ENCODE measurements at places on chromosomes 5 and 9. TPM values are rescaled to one million over a fixed set of nuclear protein-coding genes. Genes with fewer than 3 reads are reported as not detected.
A peak's percentile ranks its signal among the peaks of the same experiment; 100 is the strongest.

Gene LCN10
- not detected for total RNA-seq

Gene CCL27
- total RNA-seq = not detected

DNA sequence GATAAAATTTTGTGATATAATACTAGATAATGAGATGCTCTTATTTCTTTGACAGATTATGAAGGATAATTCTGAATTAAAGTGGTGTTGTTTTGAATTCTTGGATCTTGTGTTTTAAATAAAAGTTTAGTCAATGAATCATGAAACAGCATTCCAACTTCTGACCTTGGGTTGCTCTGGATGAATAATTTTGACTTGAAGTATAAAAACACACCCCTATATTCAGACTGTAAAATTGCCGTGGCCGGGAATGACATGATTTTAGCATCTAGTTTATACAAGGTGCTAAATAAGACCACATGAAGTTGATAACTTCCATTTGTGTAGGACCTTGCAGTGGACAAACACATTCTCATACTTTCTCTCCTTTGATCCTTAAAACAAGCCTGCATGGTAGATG, 67.2 kb upstream of the DAP start:
- no peak for DNase-seq

Gene PNPLA7
- total RNA-seq = 6.5 TPM

Gene FBXL7
- total RNA-seq = 15.5 TPM

Gene MEIKIN
- total RNA-seq = not detected

Gene IL9
- total RNA-seq = not detected

DNA sequence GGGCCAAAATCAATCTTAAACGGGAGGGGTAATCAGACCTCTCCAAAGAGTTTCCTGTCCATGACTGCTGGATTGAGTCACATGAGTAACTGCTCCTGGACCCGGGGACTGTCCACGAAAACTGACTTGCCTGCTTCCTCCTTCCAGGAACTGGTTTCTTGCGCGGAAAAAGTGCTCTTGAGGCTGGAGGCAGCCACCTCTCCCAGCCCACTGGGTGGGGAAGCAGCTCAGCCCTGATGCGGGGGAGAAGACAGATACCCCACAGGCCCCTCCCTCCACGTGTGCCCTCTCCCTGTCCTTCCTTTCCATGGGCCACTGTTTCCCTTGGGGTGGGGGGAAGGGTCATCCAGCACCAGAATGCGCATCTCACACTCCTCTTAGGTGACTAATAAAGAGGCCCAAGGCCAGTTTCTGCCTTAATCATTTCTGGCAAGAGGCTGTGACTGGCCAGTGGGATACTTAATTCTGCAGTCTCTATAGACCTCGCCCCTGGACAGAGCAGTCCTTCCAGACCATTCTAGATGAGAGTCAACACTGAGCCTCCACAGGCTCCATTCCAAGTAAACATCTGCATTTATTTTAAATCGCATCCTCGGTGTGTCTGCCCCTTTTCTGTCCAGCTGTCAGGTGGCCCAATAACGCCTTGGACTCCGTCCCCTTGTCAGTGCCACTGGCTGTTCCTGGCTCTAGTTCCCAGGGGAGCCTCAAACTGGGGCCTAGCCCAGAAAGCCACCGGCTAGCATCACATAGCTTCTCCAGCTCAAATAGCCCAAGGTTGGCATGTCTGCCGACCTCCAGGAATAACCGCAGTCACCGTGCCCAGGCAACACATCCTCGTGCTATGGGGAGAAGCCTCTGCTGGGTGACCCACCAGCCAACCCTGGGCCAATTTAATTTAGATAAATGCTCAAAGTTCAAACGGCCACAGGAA, 12.0 kb downstream of the REXO4 start:
- DNase-seq = no peak

- DNase-seq = no peak
Observed at GRCh38 chr5:3107156-3107611, 355.7 kb upstream of the IRX2 start.

Gene SPINK7
- total RNA-seq = not detected

DNA sequence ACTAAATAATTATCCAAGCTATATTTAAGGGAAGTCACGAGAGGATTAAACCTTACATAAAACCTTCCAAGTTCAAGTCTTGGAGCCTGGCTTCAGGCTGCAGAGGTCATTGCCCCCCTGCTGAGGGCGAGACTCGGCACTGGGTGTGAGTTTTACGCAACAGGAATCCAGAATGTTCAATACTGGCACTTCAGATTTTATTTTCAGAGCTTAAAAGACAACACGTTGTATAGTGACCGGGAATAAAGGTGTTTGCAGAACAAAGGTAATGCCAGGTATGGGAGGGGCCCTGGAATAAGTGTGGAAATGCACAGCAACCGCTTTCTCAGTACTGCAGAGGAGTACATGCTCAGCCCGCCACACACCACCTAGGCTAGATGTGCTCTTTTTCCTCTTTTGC, 207.0 kb downstream of the GAPVD1 start:
- DNase-seq = no peak

Gene NEURL1B
- total RNA-seq = 17.5 TPM

Gene TMOD1
- total RNA-seq = 7.8 TPM

DNA sequence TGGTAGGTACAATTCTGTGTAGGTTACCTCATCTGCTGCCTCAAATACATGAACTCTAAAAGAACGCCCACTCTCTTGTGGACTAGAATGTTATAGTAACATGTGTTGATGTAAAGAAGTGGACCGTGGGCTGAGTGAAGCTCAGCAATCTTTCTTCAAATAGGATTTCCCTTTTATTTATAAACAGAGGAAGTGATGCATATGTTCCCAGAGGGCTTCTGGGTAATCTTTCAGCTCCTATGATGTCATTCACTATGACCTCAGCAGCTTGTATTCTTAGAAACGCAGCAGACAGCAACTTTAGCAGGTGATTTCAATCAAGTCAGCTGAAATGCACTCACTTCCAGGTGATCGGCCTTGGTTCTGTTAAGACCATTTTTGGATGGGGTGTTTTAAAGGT, 14.4 kb downstream of the F2RL2 start:
- peak; percentile 69 for DNase-seq

Gene CCNO
- total RNA-seq = 4.7 TPM

- DNase-seq = peak; percentile 16
Observed at GRCh38 chr9:77802515-77803293, 154.6 kb upstream of the GNA14 start.

GRCh38 chr5:29780401-29780800, 1413.1 kb upstream of the CDH6 start:
- no peak for DNase-seq

DNA sequence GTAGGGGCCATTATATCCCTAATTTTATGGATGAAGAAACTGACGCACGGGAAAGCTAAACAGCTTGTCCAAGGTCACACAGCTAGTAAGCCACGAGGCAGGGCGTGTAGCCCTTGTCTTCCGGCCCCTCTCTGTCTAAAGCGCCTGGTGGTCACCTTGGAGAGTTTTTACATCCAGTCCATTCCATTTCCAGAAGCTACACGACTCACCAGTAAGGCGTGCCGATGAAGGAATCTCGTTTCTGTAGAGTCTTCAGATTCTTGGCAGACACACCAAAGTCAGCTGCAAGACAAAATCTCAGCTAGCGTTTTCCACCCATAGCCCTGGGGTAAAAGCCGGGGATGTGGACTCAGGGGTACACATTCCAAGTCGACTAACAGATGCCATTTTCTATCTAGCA, 80.5 kb downstream of the STK10 start:
- no peak for DNase-seq

Gene HK3
- 111 TPM for total RNA-seq

Gene CHSY3
- total RNA-seq = 4.1 TPM

GRCh38 chr5:68738841-68739240, 355.0 kb upstream of the SLC30A5 start:
- no peak for DNase-seq

DNA sequence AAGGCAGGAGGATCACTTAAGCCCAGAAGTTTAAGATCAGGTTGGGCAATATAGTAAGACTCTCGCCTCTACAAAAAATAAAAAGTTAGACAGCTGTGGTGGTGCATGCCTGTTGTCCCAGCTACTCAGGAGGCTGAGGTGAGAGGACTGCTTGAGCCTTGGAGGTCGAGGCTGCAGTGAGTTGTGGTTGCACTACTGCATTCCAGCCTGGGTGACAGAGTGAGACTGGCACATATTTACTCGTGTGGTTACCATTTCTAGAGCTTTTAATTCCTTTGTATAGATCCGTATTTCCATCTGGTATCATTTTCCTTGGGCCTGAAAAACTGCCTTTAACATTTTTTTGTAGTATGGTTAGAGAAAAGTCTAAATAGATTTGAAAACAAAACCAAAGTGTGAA, 7.8 kb downstream of the IL6ST start:
- no peak for DNase-seq
